ENCODE measurements at places on chromosomes 6 and 20.

GRCh38 chr6:26175428-26176181, 88.4 kb downstream of the HFE start:
- no peaks in the 10 kb centered on the region for H3K27me3 ChIP-seq
- H3K36me3 ChIP-seq: peaks cover 25% of the 10 kb centered on the region
- H3K27ac ChIP-seq: peak overlapping the region; percentile 61
- H3K4me1 ChIP-seq: peaks cover 29% of the 10 kb centered on the region
- H3K4me3 ChIP-seq: no peak overlapping the region

- no peaks in the 10 kb centered on the region for H3K4me1 ChIP-seq
- no peak for DNase-seq
- H3K27ac ChIP-seq: no peak overlapping the region
- H3K36me3 ChIP-seq: peaks cover 8% of the 10 kb centered on the region
- H3K27me3 ChIP-seq: no peaks in the 10 kb centered on the region
Measured at GRCh38 chr6:167872538-167873210, 46.0 kb downstream of the AFDN start.

- peaks cover 22% of the 10 kb centered on the region for H3K36me3 ChIP-seq
- peaks cover 77% of the 10 kb centered on the region for H3K4me1 ChIP-seq
Measured at GRCh38 chr6:42294759-42295158, 77.1 kb upstream of the MRPS10 start.

GRCh38 chr20:6562111-6562510, 205.4 kb upstream of the BMP2 start:
- DNase-seq: no peak
- H3K27me3 ChIP-seq: no peaks in the 10 kb centered on the region
- H3K36me3 ChIP-seq: no peaks in the 10 kb centered on the region
- no peaks in the 10 kb centered on the region for H3K4me1 ChIP-seq
- H3K4me3 ChIP-seq: no peak overlapping the region

DNA sequence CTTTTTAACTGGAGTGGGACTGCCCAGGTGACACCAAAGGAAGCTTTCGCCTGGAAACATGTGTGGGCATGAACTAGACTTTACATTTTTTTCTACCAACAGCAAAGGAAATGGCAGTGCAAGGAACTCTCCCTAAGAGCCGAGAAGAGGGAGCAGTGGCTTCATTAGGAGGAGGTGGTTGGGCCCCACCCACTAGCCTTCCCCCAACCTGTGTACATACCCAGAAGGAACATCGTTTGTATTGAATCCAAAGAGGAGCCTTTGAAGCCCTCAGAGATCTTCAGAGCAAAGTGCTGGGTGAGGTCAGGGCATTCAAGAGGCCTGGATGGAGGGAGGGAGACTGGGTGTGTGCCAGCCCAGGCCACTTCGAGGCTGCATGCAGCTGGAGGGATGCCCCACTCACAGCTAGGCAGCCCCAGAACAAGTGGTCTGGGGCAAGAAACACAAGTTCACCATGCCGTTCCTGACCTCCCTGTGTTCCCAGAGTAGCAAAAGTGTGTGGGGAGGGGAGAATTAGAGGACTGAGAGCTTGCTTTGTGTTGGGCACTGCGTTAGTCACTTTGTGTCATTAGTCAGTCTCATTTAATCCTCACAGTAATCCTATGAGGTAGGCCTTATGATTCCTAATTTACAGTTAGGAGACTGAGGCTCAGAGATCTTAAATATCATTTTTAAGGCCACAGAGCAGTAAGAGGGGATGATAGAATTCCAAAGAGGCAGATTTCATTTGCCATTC, 191.6 kb upstream of the SUPT3H start:
- no peak overlapping the region for H3K27ac ChIP-seq
- H3K4me3 ChIP-seq: no peak overlapping the region
- no peaks in the 10 kb centered on the region for H3K27me3 ChIP-seq

DNA sequence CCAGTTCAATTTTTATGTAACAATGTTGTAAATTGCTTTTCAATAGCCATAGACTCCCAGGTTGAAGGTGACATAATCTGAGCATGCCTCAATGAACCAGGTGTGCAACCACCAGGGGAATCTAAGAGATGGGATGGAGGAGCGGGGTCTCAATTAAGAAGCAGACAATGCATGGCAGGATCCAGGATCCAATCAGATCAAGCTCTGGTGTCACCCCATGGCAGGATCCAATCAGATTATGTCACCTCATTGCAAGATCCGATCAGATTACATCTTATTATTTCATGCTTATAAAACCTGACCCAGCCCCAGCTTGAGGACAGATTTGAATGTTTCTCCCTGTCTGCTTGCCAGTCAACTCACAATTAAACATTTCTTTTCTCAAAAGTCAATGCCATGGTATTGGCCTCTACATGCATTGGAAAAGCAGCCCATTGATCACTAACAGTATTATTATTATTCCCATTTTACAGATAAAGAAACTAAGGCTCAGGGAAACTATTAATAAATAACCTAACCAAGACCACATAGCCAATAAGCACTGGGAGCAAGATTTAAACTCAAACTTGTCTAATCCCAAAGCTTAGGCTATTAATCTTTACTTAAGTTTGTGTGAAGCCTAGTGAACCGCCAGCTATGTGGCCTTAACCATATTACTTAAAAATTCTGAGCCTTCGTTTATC, 14.3 kb upstream of the SIRT5 start:
- no peak overlapping the region for H3K4me3 ChIP-seq
- H3K27me3 ChIP-seq: peaks cover 10% of the 10 kb centered on the region
- H3K4me1 ChIP-seq: no peaks in the 10 kb centered on the region

DNA sequence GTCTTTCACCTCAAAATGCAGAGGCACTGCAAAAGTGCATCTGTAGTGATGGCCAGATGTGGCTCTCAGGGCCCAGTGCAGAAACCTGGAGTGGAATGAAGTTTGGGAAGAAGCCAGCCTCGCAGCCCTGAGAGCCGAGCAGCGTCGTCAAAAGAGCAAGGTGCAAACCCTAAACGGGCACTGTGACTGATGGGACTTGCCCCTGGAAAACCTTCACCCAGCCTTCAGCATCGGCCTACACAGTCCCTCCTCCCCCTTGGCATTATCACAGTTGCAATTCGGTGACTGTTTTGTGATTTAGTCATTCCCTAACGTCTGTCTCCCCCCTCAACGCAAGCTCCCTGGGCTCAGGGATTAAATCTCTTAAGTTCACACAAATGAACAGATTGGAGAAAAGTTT, 38.6 kb downstream of the TAF4 start:
- no peak for DNase-seq
- peaks cover 4% of the 10 kb centered on the region for H3K36me3 ChIP-seq
- no peak overlapping the region for H3K4me3 ChIP-seq
- H3K4me1 ChIP-seq: peaks cover 63% of the 10 kb centered on the region

GRCh38 chr6:1614448-1615150, 4.9 kb downstream of the FOXC1 start:
- no peak overlapping the region for H3K4me3 ChIP-seq
- peaks cover 12% of the 10 kb centered on the region for H3K4me1 ChIP-seq
- H3K36me3 ChIP-seq: peaks cover 4% of the 10 kb centered on the region
- H3K27ac ChIP-seq: no peak overlapping the region
- H3K27me3 ChIP-seq: peaks cover 56% of the 10 kb centered on the region
- no peak for DNase-seq

- no peaks in the 10 kb centered on the region for H3K36me3 ChIP-seq
- no peak overlapping the region for H3K4me3 ChIP-seq
- no peaks in the 10 kb centered on the region for H3K27me3 ChIP-seq
- H3K27ac ChIP-seq: no peak overlapping the region
Measured at GRCh38 chr6:51812231-51812630, 275.2 kb downstream of the PKHD1 start.

DNA sequence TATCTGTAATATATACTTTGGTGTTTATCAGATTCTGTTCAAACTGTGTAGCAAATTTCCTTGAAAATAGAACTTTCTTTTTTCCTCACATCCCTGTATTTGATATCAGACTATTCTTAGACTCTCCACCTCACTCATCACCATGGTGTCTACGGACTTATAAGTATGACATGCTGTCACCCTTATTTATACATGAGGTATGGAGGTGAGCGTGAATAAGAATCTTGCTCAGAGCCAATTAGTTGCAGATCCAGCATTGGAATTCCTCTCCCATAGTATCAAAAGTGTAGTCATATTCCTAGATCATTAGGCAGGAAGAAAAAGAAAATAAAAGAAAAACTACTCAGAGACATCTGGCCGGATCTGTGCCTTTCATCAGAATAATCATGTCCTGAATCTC, 43.0 kb downstream of the TPD52L1 start:
- H3K4me1 ChIP-seq: peaks cover 5% of the 10 kb centered on the region
- no peak for DNase-seq
- no peak overlapping the region for H3K4me3 ChIP-seq
- H3K36me3 ChIP-seq: no peaks in the 10 kb centered on the region
- peaks cover 17% of the 10 kb centered on the region for H3K27me3 ChIP-seq

GRCh38 chr20:31543966-31544598, 29.8 kb downstream of the HM13 start:
- peaks cover 34% of the 10 kb centered on the region for H3K36me3 ChIP-seq
- peaks cover 25% of the 10 kb centered on the region for H3K4me1 ChIP-seq
- no peak overlapping the region for H3K27ac ChIP-seq
- no peak for DNase-seq

GRCh38 chr6:116158641-116159040, 32.7 kb upstream of the COL10A1 start:
- no peak for DNase-seq
- no peak overlapping the region for H3K27ac ChIP-seq
- no peaks in the 10 kb centered on the region for H3K27me3 ChIP-seq
- H3K4me1 ChIP-seq: peaks cover 10% of the 10 kb centered on the region

DNA sequence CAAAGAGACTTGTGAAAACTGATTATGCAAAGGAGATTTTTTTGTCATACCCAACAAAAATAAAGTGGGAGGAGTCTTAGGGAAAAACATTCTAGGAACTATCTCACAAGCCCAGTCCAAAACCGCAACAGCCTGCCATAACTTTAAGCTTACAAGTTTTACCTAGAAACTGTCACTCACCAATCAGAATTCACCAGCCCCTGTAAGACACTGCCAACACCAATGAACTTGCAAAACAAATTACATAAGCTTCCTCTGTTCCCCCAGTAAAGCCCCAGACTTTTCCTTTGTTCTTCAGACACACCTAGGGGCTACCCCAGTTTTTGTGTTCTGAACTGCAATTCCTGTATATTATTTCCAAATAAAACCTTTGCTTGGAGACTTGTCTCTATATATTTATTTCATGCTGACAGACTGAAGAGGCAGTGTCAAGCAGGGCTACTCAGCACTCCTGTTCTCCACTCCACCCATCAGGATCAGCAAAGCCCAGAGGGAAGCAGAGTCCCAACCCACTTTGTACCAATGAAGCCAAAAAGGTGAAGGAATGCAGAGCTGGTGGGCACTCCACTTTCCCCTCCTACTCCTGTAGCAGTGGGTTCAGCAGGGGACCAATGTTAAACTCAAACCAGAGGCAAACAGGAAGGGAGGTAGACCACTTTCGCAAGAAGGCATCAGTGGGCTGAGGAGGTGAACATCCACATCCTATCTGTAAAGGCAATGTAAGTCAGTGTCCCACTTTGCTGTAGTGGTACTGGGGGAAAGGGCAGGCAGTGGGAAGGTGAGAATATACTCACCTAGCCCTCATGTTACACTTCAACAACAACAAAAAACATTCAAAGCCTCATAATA, 142.5 kb upstream of the RUNX2 start:
- no peaks in the 10 kb centered on the region for H3K36me3 ChIP-seq
- H3K27ac ChIP-seq: no peak overlapping the region
- DNase-seq: no peak
- peaks cover 15% of the 10 kb centered on the region for H3K4me1 ChIP-seq
- no peak overlapping the region for H3K4me3 ChIP-seq

DNA sequence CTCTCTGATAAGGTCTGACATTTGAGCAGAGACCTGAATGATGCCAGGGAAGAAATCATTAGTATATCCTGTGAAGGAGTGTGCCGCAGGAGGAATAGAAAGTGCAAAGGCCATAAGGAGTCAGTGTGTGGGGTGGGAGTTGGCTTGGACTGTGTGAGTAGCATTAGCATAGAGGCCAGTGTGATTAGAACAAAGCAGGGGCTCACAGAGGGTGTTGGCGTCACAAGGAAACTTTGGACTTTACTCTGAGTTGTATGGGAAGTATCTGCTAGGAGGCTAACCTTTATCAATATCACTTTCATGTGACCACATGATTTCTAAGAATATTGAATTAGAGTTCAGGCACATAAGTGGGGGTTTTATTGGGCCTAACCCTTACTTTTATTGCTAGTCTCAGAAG, 12.1 kb downstream of the TMEM200A start:
- no peaks in the 10 kb centered on the region for H3K27me3 ChIP-seq
- H3K4me1 ChIP-seq: peaks cover 17% of the 10 kb centered on the region
- no peak overlapping the region for H3K4me3 ChIP-seq
- H3K36me3 ChIP-seq: no peaks in the 10 kb centered on the region
- DNase-seq: no peak

DNA sequence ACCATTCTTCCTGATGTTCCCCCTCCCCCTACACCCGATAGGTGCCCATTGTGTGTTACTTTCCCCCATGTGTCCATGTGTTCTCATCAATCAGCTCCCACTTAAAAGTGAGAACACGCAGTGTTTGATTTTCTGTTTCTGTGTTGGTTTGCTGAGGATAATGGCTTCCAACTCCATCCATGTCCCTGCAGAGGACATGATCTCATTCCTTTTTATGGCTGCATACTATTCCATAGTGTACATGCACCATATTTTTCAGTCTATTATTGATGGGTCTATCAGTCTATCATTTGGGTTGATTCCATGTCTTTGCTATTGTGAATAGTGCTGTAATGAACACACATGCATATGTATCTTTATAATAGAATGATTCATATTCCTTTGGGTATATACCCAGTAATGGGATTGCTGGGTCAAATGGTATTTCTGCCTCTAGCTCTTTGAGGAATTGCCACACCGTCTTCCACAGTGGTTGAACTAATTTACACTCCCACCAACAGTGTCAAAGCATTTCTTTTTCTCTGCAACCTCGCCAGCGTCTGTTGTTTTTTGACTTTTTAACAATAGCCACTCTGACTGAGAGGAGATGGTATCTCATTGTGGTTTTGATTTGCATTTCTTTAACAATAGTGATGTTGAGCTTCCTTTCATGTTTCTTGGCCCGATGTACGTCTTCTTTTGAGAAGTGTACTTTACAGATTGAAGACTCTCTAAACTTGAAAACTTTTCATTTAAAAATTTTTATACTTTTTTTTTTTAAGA, 41.0 kb upstream of the GCNT2 start:
- H3K4me3 ChIP-seq: no peak overlapping the region
- H3K27me3 ChIP-seq: peaks cover 25% of the 10 kb centered on the region
- no peak for DNase-seq
- peak overlapping the region; percentile 67 for H3K27ac ChIP-seq
- no peaks in the 10 kb centered on the region for H3K4me1 ChIP-seq

- no peak overlapping the region for H3K4me3 ChIP-seq
- H3K36me3 ChIP-seq: no peaks in the 10 kb centered on the region
- H3K4me1 ChIP-seq: no peaks in the 10 kb centered on the region
- DNase-seq: no peak
Measured at GRCh38 chr6:73712535-73713173, 16.7 kb downstream of the CD109 start.

DNA sequence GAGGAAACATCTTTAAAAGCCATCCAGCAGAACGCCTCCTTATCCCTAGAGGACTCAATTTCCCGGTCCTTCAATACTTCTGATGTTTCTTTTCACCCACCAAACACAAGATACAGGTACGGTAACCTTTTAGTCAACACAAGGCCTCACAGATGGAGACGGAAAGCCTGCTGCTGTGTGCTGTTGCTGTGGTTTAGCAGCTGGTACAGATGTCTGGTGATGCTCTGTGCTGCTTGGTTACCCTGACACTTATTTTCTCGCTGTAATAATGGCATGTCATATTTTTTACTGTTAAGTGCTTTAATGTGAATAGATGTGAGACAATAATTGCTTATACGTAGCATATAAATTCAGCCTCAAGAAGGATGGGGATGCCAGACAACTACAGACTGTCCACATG, 25.3 kb downstream of the GMDS start:
- H3K4me3 ChIP-seq: no peak overlapping the region
- H3K4me1 ChIP-seq: peaks cover 29% of the 10 kb centered on the region
- H3K36me3 ChIP-seq: peaks cover 2% of the 10 kb centered on the region
- H3K27ac ChIP-seq: no peak overlapping the region
